ENCODE measurements at places on chromosomes 6 and 20.

- DNase-seq, result no peak
These were observed 19.4 kb upstream of the COL19A1 start for GRCh38 chr6:69846770-69847491.

DNA sequence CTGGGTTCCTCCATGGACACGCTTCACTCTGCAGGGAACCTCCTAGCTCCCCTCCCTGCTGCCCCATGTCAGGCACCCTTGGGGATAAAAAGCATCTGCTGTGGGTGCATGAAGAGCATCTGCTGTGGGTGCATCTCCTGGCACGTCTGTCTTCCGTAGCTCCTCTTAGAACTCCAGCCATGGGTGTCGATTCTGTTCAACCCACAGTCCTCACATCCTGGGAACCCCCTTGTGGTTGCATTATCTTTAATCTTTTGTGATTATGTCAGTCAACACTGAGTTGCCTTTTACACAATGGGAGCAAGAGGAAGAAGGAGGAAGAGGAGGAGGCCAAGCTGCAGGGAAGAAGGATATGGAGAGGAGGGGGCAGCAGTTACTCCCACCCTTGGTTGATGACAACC, 24.1 kb upstream of the CCR6 start:
- DNase-seq, result no peak

DNA sequence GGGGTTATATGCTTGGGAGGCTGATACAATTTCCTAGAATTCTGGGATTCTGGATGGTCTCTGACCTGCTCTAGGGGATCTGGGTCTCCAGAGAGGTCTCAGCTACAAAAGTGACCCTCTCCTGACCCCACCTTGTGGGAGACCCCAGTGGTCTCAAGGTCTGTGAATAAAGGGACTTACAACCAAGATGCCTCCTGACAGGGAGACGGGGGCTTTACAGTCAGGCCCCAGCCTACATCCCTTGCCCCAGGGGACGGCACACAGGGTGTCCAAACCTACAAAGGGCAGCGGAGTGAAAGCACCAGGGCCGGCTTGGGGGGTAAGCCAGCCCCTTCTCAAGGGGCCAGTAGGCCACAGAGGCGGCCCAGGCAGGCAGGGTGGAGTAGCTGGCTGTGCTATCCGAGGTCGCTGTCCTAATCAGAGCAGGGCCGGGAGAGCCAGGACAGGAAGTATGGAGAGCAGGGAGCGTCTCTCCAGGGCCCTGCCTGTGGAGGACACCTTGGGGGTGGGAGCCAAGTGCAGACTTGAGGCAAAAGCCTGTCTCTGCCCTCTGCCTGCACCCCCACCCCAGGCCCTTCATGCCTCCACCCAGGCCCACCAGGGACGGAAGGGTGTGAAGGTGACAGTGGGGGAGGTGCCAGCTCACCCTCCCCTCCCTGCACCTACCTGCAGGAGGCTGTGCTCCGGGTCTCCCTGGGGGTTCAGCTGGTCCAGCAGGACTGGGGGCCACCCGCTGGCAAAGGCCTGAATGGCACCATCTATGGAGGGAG, 3.5 kb downstream of the GFRA4 start:
- DNase-seq, result no peak

DNA sequence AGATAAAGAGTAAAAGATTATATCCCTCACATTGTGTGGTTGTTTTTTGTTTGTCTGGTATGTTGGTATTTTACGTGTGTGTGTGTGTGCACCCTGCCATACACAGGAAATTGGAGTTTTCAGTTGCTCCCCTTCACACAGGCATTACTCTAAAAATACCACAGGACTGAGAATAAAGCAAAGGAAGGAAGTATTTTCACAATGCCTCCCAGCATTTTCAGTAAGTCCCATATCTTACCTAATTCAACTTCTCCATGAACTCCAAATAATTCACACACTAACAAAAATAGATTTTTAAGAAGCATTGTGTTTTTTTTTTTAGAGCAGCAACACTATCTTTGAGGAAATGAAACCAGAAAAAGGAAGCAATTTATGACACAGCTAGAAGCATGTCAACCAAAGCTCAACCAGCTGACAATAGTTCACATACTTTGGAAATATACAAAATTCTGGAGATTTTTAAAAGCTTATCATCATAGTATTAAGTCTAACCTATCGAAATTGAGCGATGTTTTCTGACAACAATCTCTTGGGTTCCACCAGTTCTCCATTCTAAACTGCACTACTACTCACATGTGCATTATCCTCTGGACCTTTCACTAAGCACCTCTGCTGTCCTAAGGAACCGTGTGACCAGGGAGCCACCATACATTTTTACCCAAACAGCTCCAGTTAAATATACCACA, 2.1 kb downstream of the UBE2J1 start:
- DNase-seq, result no peak

GRCh38 chr6:42113936-42114636, 28.3 kb downstream of the C6orf132 start:
- DNase-seq, result no peak

- no peak for DNase-seq
These were observed 137.0 kb downstream of the KHDC1L start for GRCh38 chr6:73088138-73088813.

- no peak for DNase-seq
These were observed 40.9 kb downstream of the FAM209B start for GRCh38 chr20:56573986-56574385.

DNA sequence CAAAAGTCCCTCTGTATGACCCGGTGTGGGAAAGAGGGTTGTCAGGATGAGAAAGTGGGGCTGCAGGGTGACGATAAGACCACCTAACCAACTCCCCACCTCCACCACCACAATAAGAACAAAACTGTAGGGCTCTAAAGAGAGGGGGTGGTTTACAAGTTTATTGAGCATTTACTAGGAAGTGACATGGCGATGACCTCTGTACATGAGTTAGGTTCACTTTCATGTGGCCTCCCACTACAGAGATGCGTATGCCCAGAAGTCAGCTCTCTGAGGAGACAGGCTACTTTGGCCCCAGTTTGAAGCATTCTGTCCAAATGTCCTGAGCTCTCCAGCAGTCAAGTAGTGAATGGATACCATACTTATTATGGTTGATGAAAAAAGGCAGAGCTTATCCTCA, 28.7 kb upstream of the PI16 start:
- DNase-seq, result no peak
